ENCODE measurements at places on chromosomes 7 and 10.

- no peak for DNase-seq
Observed at GRCh38 chr10:6497620-6498019, 82.5 kb downstream of the PRKCQ start.

- no peak for DNase-seq
Observed at GRCh38 chr7:55532150-55532917, 40.0 kb downstream of the VOPP1 start.

DNA sequence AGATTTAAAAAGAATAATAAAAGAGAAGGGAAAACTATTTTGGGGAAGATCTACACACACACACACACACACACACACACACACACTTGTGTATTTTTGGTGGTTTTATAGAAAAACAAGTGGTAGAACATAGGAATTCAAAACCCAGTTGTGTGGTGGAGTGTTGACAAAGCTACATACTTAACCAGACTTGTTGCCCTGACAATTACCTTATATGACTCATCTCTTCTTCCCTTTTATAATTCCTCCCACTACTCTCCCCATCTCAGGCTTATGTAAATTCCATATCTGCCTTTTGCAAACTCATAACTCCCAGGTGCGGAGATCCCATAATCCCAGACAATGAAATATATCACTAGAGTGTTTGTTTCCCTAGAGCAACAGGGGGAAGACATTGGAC, 873.7 kb downstream of the NXPH1 start:
- DNase-seq: no peak

GRCh38 chr7:42025635-42026375, 211.2 kb downstream of the GLI3 start:
- DNase-seq: no peak

DNA sequence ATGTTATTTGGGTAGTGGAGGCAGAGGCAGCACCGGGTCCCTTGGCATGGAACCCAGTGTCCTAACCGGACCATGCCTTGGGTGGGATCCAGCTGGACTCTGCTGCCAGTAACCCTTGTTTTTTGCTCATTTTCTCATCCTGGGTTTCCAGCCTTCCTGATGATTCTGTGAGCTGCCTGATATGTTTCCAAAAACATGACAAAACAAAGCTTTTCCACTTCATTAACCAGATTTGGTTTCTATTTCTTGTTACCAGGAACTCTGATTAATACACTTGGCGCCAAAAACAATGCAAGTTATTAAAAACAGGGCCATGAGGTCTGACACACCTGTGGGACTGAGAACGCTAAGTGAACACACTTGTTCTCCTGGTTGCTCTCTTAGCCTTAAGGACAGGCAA, 32.8 kb upstream of the DLG5 start:
- no peak for DNase-seq

GRCh38 chr10:123748711-123749110, 82.6 kb downstream of the GPR26 start:
- no peak for DNase-seq

GRCh38 chr7:99137411-99138180, 6.3 kb downstream of the SMURF1 start:
- peak; percentile 25 for DNase-seq

DNA sequence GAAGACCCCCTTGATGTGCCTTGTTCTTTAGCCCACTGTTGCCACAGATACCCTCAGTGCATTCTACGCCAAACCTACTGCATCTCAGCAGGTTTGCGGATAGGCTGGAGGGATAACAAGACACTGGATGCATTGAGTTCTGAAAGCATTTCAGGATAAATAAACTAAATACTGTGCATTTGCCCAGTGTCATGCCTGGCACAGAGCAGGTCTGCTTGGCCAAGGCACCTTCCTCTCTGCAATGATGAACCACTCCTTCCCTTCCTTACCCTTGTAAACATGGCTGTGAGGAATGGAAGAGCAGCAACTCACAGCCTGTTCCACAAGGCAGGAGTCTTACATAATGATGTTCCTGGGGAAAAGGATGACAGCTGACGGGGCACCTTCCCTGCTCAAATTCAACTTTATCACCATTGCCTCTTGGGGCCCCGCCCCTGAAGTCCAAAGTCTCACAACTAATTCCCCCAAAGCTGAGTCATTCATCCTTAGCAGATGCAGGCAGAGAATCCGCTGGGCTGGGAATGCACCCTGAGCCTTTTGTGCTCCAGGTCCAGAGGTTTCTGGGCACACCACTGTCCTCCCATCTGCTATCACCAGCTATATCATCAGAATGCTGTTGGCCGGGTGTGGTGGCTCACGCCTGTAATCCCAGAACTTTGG, 11.6 kb downstream of the DDX56 start:
- DNase-seq: no peak

Measured in right hindlimb (tissue), 1 donor.